ENCODE measurements at places on chromosomes 6 and 20. TPM values are rescaled to one million over a fixed set of nuclear protein-coding genes. Genes with fewer than 3 reads are reported as not detected.

DNA sequence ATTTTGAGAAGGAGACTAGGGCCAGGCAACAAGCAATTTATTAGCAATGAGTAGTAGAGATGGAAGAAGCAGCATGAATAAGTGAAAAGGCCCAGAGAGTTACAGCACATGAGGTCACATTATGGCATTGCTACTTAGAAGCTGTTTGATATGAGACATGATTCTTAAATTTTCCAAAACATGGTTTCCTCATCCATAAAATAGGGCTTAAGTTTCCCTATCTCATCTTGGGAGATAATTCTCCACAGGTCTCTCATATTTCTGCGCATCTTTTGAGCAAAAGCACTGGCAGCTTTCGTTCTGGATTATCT is 656.1 kb downstream of the EPHA7 start:
- H3K4me1 ChIP-seq = no peaks in the 10 kb centered on the region
- H3K36me3 ChIP-seq = no peaks in the 10 kb centered on the region
- H3K4me3 ChIP-seq = no peak overlapping the region

GRCh38 chr6:165717732-165718465 is 54.9 kb upstream of the PDE10A start:
- H3K4me3 ChIP-seq = peak overlapping the region; percentile 55
- no peaks in the 10 kb centered on the region for H3K36me3 ChIP-seq
- peaks cover 12% of the 10 kb centered on the region for H3K4me1 ChIP-seq
- no peak for DNase-seq
- no peaks in the 10 kb centered on the region for H3K27me3 ChIP-seq

GRCh38 chr20:21388566-21388965 is 8.8 kb downstream of the NKX2-4 start:
- no peaks in the 10 kb centered on the region for H3K4me1 ChIP-seq
- no peak for DNase-seq

DNA sequence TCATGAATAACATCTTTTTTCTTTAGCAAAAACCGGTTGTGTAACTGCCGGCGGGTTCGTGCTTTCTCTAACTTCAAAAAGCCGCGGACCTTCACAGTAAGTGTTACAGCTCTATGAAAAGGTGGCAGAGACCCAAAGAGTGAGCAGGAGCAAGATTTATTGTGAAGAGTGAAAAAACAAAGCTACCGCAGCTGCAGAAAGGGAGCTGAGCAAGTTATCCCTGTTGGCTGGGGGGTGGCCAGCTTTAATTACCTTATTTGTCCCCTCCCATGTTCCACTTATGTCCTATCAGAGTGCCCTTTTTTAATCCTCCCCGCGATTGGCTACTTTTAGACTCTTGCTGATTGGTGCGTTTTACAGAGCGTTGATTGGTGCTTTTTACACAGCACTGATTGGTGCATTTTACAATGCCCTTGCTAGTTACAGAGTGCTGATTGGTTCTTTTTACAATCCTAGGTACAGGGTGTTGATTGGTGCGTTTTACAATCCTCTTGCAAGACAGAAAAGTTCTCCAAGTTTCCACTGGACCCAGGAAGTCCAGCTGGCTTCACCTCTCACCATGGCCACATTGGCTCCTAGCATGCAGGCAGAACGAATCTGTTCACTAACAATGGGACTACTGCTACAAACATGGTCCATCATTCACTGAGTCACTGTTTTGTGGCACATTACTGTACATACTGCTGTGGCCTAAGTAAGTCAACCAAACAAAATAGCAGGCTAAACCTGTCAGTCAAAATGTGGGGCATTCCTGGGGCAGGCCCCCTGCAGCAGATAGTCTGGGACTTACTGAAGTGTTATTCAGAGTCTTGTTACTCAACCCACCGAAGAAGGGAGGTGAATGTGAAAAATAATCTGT is 52.8 kb downstream of the MYLIP start:
- H3K27me3 ChIP-seq = no peaks in the 10 kb centered on the region
- H3K4me1 ChIP-seq = no peaks in the 10 kb centered on the region
- H3K27ac ChIP-seq = no peak overlapping the region
- H3K36me3 ChIP-seq = no peaks in the 10 kb centered on the region

Gene GGTLC1
- not detected for total RNA-seq

GRCh38 chr6:73309785-73310502 is 44.1 kb downstream of the DPPA5 start:
- no peaks in the 10 kb centered on the region for H3K27me3 ChIP-seq
- H3K36me3 ChIP-seq = no peaks in the 10 kb centered on the region
- DNase-seq = no peak
- H3K27ac ChIP-seq = peak overlapping the region; percentile 77

- H3K4me1 ChIP-seq = no peaks in the 10 kb centered on the region
- H3K27me3 ChIP-seq = no peaks in the 10 kb centered on the region
- DNase-seq = no peak
Observed at GRCh38 chr6:98787435-98787834, 46.9 kb upstream of the POU3F2 start.

DNA sequence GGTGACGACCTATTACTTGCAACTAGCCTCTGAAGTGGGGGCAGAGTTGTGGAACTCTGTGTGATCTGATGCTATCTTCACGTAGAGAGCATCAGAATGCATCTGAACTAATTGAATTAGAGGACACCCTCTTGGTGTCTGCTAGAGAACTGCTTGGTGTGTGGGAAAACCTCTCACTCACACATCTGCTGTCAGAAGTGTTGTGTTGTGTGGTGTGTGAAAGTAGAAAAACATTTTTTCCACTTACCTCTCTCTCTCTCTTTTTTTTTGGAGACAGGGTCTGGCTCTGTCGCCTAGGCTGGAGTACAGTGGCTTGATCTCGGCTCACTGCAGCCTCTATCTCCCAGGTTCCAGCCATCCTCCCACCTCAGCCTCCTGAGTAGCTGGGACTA is 90.0 kb downstream of the CHMP4B start:
- H3K36me3 ChIP-seq = no peaks in the 10 kb centered on the region
- no peak for DNase-seq
- no peak overlapping the region for H3K27ac ChIP-seq

GRCh38 chr6:126396131-126396530 is 56.2 kb downstream of the CENPW start:
- no peak overlapping the region for H3K27ac ChIP-seq
- no peaks in the 10 kb centered on the region for H3K27me3 ChIP-seq
- no peak overlapping the region for H3K4me3 ChIP-seq
- H3K4me1 ChIP-seq = no peaks in the 10 kb centered on the region

DNA sequence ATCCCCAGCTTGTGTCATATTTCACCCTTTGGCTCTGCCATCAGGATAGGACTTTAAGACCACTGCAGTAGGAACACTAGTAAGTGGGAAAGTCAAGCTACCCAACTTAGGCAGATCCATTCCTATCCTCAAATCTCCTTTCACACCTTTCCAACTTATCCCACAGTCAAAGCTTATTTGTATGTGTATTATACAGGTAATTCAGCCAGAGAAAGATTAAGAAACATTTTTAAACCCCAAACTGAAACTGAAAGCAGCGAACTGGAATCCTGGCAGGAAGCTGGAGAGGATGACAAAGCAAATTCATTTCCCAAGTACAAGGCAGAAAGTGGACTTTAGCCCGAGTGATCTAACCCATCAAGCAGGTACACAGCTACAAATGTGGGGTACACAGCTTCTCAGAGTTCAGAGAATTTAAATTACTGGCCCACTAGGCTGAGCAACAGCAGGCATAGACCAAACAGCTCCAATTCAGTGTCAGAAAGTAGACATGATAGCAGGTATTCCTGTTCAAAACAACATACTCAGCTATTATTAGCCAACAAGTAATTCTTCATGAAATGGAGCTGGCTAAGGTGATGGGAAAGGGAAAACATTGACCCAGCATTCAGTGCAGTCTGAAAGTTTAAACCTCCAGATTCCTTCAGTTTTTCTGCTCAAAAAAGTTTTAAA is 39.1 kb downstream of the ILRUN start:
- H3K4me1 ChIP-seq = peaks cover 30% of the 10 kb centered on the region
- no peaks in the 10 kb centered on the region for H3K36me3 ChIP-seq
- peak overlapping the region; percentile 63 for H3K4me3 ChIP-seq
- no peaks in the 10 kb centered on the region for H3K27me3 ChIP-seq
- no peak for DNase-seq
- peak overlapping the region; percentile 80 for H3K27ac ChIP-seq

- no peak overlapping the region for H3K4me3 ChIP-seq
- H3K27ac ChIP-seq = no peak overlapping the region
- no peaks in the 10 kb centered on the region for H3K4me1 ChIP-seq
- H3K36me3 ChIP-seq = no peaks in the 10 kb centered on the region
- no peaks in the 10 kb centered on the region for H3K27me3 ChIP-seq
Observed at GRCh38 chr6:14313248-14313647, 195.7 kb downstream of the CD83 start.

- no peaks in the 10 kb centered on the region for H3K4me1 ChIP-seq
- H3K36me3 ChIP-seq = no peaks in the 10 kb centered on the region
- no peak overlapping the region for H3K4me3 ChIP-seq
- no peak for DNase-seq
Observed at GRCh38 chr20:20548527-20549266, 163.7 kb downstream of the RALGAPA2 start.

Gene TCP11
- not detected for total RNA-seq

- H3K27ac ChIP-seq = no peak overlapping the region
- H3K4me3 ChIP-seq = no peak overlapping the region
- no peaks in the 10 kb centered on the region for H3K4me1 ChIP-seq
- DNase-seq = no peak
Observed at GRCh38 chr20:52945862-52946522, 26.2 kb upstream of the TSHZ2 start.

GRCh38 chr20:36572701-36573102 is 695 bp upstream of the TGIF2 start:
- H3K4me3 ChIP-seq = peak overlapping the region; percentile 94
- peak overlapping the region; percentile 75 for H3K27ac ChIP-seq
- no peak for DNase-seq
- peaks cover 22% of the 10 kb centered on the region for H3K4me1 ChIP-seq
- no peaks in the 10 kb centered on the region for H3K36me3 ChIP-seq
- no peaks in the 10 kb centered on the region for H3K27me3 ChIP-seq

Gene PRPH2
- 0.78 TPM for total RNA-seq

DNA sequence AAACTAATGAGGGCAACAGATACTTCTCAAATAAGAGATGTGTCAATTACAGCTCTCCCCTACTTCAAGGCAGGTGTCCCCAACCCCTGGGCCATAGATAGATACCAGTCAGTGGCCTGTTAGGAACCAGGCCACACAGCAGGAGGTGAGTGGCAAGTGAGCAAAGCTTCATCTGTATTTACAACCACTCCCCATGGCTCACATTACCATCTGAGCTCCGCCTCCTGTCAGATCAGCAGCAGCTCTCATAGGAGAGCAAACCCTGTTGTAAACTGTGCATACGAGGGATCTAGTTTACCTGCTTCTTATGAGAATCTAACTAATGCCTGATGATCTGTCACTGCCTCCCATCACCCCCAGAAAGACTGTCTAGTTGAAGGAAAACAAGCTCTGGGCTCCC is 422.1 kb downstream of the GJA1 start:
- H3K36me3 ChIP-seq = no peaks in the 10 kb centered on the region
- H3K27me3 ChIP-seq = no peaks in the 10 kb centered on the region
- DNase-seq = no peak
- no peak overlapping the region for H3K4me3 ChIP-seq
- H3K27ac ChIP-seq = peak overlapping the region; percentile 54

GRCh38 chr20:50844430-50845100 is 49.7 kb downstream of the BCAS4 start:
- peak; percentile 56 for DNase-seq
- no peaks in the 10 kb centered on the region for H3K27me3 ChIP-seq
- H3K36me3 ChIP-seq = no peaks in the 10 kb centered on the region
- H3K4me1 ChIP-seq = peaks cover 31% of the 10 kb centered on the region
- no peak overlapping the region for H3K4me3 ChIP-seq

GRCh38 chr6:125274935-125275334 is 26.8 kb downstream of the HDDC2 start:
- peaks cover 9% of the 10 kb centered on the region for H3K4me1 ChIP-seq
- no peaks in the 10 kb centered on the region for H3K27me3 ChIP-seq
- H3K27ac ChIP-seq = peak overlapping the region; percentile 13
- H3K36me3 ChIP-seq = peaks cover 32% of the 10 kb centered on the region

DNA sequence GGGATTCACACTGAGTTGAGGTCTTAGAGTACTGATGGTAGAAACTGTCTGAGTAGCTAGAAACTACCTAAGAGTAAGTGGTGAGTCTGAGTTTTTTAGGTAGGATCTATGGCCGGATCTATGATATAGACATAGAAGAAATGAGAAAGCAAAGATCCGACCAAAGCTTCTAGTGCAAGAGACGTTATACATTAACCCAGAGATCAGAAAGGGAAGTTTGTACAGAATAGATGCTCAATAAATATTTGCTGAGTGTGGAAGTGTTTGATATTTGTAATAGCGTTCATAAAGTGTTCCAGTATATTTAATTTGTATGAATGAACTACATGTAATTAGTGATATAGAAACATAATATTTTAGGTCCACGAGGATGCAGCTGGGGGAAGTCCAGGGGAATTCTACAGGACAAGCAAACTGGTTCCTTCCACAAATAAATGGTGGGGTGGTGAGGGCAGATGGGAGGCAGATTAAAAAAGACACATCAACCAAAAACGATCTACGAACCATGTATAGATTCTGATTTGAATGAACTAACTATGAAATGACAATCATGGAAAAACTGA is 31.9 kb upstream of the JARID2 start:
- no peak overlapping the region for H3K4me3 ChIP-seq
- H3K27ac ChIP-seq = no peak overlapping the region
- no peaks in the 10 kb centered on the region for H3K27me3 ChIP-seq
- no peak for DNase-seq
- H3K36me3 ChIP-seq = no peaks in the 10 kb centered on the region
- H3K4me1 ChIP-seq = no peaks in the 10 kb centered on the region

- no peaks in the 10 kb centered on the region for H3K36me3 ChIP-seq
- no peaks in the 10 kb centered on the region for H3K27me3 ChIP-seq
- no peak for DNase-seq
Observed at GRCh38 chr6:8623441-8623840, 188.1 kb upstream of the SLC35B3 start.

Gene SLC22A2
- total RNA-seq = not detected
